Stimulated activated CD4-positive, alpha-beta T cell treated with anti-CD3 and anti-CD28 coated beads, Interleukin-12 subunit alpha, Interleukin-12 subunit beta, amount 100 ng/mL, for 4 hours (primary cell): ENCODE measurements at places on chromosomes 2 and 18.
A peak's percentile ranks its signal among the peaks of the same experiment; 100 is the strongest.

GRCh38 chr2:238305965-238306671 is 14.2 kb upstream of the TRAF3IP1 start:
- DNase-seq = no peak

GRCh38 chr2:102737431-102737830 is 24.4 kb upstream of the TMEM182 start:
- DNase-seq = no peak

DNA sequence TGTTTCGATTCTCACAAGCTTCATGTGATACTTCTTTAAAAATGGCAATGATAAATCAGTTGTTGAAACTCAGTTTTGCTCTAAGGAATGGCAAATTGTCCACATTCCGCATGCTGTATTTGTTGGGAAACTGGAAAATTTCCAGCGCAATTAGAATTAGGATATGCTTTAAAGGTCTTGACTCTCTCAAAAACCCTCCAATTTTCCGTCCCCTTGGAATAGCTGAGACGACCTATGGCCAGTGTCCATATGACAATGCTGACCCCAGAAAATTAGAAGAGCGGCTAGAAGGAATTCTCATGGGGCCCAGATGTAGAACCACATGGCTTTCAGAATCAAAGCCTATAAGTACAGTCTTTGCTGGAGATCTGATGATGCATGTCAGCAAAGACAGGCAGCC is 170.8 kb downstream of the TMEM18 start:
- no peak for DNase-seq

- DNase-seq = no peak
These were observed 142.9 kb downstream of the CCDC102B start for GRCh38 chr18:68940754-68941153.

GRCh38 chr2:45611020-45611859 is at the start of gene SRBD1:
Gene SRBD1 (minus strand): TSS chr2:45611267. CDS start chr2:45605441, 5,826 bp downstream.
- DNase-seq = peak; percentile 94

- DNase-seq = no peak
These were observed 161.8 kb downstream of the FAM210A start for GRCh38 chr18:13564579-13564978.

- DNase-seq = no peak
These were observed 24.6 kb downstream of the KIF1A start for GRCh38 chr2:240795454-240795853.

DNA sequence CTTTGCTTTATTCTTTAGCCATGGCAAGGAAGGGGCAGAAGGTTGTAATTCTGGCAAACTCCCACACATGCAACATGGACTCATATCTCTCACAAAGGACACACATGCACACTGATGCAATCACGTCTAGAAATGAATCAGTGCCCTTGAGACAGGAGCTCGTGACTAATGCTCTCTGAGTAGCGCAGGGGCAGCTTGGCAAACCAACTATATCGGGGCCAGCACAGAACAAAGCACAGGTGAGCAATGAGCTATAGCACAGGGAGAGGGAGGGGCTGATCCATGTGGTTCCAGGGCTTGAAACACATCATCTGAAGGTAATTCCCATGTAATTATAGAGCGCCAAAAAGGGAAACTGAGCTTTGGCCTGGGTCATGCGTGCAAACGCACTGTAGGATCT is 165.2 kb upstream of the KLF7 start:
- peak; percentile 35 for DNase-seq

- no peak for DNase-seq
These were observed 388 bp downstream of the DTNA start for GRCh38 chr18:34710458-34710914.

GRCh38 chr18:47184419-47185050 is 8.4 kb upstream of the IER3IP1 start:
- no peak for DNase-seq

DNA sequence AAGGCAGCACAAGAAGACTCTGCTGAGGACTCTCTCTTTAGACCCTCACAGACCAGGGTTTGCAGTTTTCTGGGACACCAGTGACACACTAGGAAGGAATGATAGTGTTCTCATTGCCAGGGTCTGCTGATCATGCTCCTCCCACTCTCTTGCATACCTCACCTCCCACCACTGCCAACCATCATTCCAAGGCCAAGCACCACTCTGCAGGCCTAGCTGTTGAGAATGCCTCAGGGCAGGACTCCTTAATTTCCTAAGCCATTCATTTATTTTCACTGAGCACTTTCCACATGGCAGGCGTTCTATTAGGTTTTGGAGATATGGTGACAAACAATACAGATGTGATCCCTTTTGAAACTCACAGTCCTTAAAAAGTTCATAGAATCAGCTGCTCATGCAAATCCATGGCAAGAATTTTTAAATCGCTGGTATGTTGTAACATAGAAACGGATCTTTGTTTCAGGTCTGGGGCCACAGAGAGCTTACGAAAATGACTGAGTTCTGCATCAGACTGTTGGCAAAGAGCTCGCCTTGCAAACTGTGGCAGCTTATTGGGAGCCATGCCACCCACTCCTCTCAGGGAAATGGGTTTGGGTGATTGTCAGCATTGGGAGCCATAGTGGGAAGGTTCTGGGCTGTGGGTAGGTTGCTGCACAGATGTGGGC is 78.5 kb downstream of the XDH start:
- no peak for DNase-seq

DNA sequence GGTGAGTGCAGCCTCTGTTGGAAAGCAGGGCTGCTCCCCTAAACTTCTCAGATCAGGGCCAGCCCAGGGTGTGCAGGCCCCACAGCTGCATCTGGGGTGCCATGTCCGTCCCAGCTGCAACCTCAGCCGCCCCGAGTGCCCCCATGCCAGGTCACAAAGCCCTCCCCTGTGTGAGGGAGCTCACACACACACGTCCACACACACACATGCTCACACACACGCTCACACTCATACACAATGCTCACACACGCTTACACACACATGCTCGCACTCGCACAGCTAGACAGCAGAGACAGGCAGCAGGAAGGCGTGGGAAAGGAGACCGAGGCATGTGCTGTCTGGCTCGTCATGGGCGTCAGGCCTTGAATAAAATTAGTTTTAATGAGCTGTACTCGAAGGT is 55.4 kb downstream of the ADI1 start:
- no peak for DNase-seq

DNA sequence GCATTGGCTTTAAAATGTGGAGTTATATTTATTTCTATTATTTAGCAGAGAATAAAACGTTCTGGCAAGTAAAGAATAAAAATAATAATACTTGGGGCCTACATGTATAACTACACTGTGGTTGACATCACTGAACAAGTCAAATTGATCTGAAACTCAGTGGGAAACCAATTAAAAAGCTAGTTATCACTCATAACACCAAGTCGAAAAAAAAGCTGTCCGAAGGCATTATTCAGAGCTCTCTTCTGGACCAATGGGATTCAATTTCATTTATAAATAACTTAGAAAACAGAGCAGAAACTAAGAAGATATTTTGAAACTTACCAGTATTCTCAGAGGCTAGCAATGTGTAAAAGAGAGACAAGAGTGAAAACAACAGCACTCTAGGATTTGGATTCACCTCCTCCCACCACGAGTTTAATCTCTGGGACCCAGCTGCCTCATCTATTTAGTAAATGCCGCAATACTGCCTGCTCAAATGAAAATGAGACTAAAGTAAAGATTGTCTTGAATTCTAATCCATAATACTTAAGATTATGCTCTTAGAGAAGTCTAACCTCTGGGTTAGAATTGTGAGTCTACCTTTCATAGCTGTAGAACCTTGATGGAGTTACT is 128.4 kb downstream of the NBAS start:
- no peak for DNase-seq

GRCh38 chr2:120739438-120740090 is 3.9 kb downstream of the GLI2 start:
- no peak for DNase-seq

- no peak for DNase-seq
These were observed 109.1 kb upstream of the CTDP1 start for GRCh38 chr18:79570266-79571201.

DNA sequence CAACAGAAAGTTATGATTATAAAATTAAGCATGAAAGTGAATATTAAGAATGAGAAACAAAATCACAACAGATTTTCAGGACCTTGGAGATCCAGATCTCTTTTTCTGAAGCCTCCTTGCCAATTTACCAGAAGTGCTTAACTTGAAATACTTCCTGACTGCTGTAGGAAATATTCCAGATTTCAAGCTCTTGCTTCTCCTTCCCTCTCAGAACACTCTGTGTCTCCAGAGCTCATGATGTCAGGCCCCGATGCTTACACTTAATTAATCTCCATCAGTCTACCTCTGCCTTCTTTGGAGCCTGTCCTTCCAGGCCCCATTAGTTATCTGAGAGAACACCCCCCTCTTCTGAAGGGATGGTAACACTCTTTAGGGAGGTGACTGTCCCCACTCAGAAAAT is 20.7 kb upstream of the NT5C1B start:
- DNase-seq = no peak

DNA sequence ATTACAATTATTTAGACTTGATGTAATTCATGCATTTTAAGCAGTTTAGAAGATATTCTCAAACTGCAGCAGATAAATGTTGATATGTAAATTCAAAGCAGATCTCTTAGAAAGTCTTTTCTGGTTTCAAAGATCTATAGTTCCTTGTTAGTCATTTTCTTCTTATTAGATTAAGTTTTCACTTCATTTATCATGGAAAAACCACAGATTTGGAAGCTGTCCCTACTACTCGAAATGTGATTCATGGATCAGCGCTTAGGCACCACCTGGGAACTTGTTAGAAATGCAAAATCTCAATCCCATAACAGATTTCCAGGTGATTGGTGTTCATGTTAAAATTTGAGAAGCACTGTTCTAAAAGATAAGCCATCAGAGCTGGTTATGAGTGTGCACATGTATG is 92.8 kb upstream of the CDH2 start:
- no peak for DNase-seq

- DNase-seq = no peak
These were observed 7.6 kb downstream of the POU3F3 start for GRCh38 chr2:104861351-104862057.

DNA sequence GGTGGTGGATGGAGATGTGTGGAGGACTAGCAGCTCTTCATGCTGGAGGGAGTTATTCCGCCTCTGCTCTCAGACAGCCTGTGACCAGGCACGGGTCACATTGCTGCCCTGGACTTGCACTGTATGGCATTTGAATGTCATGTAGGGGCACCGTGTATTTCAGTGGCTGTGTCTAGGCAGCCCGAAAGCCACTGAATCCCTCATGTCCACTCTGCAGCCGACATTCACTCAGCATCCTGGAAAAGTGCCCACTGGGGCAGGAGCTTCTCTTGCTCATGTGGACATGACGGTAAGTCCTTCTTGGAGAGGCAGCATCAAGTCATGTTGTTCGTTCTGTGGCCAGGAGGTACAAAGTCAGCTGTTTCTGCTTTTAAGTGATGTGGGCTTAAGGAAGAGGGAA is 127.9 kb downstream of the SH3RF3 start:
- no peak for DNase-seq

GRCh38 chr18:32276906-32277305 is 87.1 kb downstream of the MEP1B start:
- DNase-seq = no peak

DNA sequence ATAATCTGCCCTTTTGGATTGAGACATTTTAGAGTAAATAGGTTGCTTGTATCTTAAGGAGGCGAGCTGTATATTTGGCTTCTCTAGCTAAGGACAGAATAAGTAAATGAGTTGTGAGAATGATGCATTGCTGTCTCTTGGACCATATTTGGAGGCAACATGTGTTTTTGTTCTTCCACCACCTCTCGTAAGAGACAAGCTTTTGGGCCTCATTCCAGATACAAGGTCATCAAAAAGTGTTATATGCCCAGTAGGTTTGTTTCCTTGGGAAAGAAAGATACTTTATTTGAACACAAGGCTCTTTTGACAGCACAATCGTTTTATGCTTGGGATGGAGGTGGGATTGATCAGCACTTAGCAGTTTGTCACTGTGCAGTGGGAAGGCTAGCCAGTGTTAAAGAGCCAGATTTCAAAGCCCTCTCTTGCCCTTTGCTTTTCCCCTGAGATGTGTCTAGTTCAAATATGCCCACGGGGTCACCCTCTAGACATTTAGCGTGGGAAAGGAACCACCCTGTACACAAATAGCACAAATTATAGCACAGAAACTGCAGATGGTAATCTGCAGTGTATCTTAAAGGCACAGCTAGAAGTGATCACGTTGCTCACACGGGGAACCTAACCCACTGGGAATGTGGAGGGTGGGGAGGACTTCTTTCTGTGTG is 131.3 kb downstream of the MAP4K4 start:
- no peak for DNase-seq

DNA sequence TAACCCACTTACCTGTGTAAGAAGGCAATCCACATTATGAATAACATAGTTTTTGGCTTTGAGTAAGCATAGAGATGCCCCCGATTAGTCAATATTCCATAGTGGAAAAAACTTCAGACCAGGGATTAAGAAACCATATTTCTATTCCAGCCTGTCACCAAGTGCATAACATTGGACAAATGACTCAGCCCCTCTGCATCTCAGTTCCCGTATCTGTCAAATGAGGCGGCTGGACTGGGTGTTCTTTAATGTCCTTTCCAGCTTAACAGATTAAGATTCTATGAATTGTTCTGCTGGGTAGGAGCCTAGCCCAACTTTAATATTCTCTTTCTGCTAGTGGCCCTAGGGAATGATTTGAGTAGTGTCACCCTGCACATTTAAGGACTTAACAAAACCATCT is 11.8 kb upstream of the FTCDNL1 start:
- DNase-seq = no peak

DNA sequence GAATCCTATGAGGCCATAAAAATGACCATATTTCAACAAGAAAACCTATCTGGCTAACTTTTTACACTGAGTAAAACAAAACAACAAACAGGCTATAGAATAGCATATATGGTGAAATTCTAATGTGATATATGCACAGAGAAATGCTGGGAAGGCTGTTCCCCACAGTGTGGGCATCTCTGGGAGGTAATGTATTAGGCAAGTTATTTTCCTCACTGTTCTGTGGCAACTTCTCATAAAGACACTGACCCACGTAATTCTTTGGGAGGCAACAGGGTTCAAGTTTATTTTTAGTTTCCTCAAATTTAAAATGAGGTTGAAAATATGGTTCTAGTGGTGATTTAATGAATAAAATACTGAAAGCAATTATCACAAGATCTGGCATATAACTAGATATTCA is 46.7 kb downstream of the RNU4ATAC start:
- no peak for DNase-seq

DNA sequence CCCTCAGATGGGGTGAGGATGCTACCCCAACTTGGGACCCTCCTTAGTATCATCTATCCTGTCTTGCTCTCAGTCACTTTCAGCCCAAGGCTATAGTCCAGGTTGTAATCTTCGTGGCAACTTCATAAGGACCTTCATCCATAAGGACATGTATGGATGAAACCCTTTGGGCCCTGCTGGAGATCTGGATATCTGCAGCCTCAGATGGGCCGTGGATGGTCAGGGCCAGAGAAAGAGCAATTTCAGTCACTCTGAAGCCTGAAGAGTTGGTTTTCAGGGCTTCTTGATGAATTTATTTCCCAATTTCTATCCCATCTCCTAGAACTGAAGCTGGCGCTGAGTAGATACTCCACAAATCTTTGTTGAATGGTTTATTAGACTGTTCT is 28.7 kb downstream of the RHOB start:
- DNase-seq = no peak
